ENCODE measurements at places on chromosomes 6 and 20.

DNA sequence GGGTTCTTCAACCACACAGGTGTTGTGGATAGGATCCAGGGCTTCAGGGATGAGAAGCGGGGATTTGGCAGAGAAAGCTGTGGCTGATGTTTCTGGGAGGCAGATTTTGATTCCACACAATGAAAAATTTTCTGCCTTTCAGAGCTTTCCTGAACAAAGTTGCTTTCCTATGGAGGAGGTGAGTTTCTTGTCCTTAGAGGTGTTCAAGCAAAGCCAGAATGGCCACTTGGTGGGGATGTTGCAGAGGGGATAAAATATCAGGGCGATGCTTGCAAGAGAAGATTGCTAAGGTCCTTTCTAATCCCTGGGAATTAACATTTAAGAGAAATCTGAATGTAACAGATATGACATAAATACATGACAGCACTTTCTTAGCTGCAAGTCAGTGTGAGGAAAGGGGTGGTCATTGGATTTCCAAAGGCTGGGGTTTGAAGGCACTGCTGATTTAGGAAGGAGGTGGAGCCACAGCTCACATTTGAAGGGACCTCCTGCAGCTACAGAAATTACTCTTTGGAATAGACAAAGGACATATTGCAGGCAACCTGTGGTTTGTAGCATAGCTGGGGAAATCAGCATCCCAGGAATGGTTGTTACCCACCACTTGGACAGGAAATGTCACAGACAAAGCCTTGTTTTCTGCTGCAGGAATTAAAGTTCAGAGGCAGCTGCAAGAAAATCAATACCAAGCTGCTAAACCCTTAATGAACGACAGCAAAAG lies 271.1 kb upstream of the CHD6 start:
- DNase-seq = no peak

DNA sequence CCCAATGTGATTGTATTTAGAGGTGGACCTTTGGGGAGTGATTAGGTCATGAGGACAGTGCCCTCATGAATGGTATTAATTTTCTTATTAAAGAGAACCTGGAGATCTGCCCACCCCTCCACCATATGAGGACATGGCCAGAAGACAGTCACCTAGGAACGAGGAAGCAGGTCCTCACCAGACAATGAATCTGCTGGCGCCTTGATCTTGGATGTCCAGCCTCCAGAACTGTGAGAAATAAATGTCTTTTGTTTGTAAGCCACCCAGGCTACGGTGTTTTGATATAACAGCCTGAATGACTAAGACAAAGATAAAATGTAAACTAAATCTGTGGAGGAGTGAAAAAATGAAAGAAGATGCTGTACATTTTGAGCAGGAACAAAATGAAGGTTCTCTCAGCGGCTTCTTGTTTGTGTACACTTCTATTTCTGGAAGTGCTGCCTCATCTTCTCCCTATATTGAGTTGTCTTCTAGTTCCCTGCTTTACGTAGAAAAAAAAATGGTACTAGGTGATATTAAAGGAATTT lies 1.5 kb upstream of the IPCEF1 start:
- no peak for DNase-seq

DNA sequence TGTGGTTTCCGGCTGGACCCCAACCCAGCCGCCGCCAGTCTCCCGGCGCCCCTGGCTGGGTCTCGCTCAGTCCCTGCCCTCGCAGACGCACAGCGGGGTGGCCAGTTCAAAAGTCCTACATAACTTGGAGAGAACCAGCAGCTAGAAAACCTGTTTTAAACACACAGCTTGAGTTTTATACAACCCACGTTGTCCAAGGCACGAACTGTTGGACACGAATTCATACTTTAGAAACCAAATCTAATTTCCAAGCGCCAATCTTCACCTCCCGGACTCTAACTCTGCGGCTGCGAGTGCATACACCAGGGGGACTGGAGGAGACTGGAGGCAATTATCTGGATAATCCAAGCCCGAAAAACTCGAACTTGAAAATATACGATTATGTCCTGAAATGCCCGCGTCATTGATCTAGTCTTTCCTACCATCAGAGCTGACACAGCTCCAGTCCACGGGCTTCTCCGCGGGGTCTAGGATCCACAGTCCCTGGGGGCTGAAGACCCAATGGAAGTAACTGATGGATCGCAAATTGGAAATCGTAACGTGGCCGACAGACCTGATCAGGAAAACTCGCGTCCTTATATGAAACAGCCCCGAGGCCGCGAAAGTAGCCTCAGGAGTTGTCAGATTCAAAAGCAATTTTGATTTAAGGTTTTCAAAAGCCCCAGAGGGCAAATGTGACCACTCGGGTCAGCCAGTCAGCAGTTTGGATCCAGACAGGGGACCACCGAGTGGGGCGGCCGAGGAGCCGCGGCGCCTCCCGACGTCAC lies 843 bp upstream of the HEY2 start:
- DNase-seq = peak; percentile 25

DNA sequence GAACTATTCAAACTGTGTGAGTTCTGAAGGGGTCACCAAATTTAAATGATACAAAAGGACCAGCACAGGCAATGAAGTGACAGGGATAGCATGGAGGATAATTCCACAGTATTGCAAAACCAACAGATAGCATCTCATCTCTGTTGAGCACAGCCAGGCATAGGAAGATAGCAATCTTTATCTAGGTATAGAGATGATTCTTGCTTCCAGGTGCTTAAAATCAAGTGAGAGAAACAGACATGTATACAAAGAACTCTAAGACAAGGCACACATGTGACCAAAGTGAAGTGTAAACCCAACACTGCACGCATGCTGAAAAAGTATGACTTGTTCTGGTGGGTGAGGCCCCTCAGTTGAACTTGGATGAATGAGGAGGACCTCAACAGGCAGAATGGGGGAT lies 48.4 kb upstream of the ARMC2 start:
- DNase-seq = no peak

GRCh38 chr6:145891565-145891964 lies 72.6 kb downstream of the SHPRH start:
- peak; percentile 13 for DNase-seq

- DNase-seq = no peak
These were observed 98.6 kb upstream of the PRDM1 start for GRCh38 chr6:105987516-105987915.

GRCh38 chr6:139131736-139132280 lies 3.1 kb upstream of the HECA start:
- peak; percentile 62 for DNase-seq

- no peak for DNase-seq
These were observed 9.0 kb upstream of the MICA start for GRCh38 chr6:31394381-31394780.

GRCh38 chr6:166582258-166582657 lies 4.2 kb downstream of the RAMACL start:
- no peak for DNase-seq

- DNase-seq = no peak
These were observed 54.5 kb downstream of the KIF16B start for GRCh38 chr20:16518784-16519084.

DNA sequence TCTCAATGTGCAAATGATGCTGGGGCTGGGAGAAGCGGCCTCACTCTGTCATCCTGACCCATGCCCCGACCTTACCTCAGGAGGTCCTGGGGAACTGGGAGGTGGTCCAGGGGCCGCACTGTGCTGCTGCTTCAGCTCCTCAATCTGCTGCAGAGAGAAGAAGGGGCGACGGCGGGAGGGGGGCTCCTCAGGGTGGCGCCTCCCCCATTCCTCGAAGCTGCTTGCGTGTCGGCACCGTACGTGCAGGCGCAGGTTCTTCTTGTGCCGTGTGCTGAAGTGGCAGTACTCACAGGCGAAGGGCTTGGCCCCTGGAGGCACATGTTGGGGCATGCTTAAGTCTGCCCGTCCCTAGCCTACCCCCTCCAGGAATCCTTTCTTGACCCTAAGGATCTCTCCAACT lies 12.9 kb downstream of the ZNF335 start:
- DNase-seq = no peak

GRCh38 chr6:24480705-24481104 lies 8.7 kb downstream of the GPLD1 start:
- DNase-seq = no peak

DNA sequence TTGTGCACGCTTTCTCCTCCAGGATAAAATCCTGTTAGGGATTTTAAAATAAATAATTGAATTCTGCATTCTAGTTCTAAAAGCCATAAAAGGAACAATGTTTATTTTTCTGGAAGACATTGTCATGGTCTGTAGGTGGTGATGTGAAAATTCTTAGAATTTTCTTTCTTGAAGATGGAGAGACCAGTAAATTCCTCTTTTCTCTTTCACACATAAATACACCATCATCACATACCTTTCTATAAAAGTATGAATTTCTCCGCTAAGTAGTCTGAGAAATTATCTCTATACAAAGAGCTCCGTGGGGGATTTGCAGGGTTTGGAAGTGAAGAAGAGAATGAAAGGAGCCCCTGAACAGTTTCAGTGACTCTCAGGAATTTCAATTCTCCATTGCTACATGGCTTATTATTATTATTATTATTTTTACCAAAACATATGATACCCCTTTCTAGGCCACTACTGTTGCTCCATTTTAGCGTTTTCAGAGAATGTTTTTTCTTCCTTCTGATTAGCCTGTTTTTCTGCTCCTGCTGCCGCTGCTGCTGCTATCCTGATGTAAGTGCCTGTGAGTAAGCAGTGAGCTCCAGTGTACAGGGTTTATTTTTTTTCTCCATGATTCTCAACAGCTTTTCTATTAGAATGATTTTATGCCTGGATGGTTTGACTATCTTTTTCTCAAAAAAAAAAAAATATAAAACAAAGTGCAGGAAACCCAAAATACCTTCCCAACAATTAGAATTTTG lies 145.8 kb downstream of the SAMD5 start:
- no peak for DNase-seq

GRCh38 chr6:155378724-155379123 lies 64.4 kb upstream of the TFB1M start:
- DNase-seq = no peak

DNA sequence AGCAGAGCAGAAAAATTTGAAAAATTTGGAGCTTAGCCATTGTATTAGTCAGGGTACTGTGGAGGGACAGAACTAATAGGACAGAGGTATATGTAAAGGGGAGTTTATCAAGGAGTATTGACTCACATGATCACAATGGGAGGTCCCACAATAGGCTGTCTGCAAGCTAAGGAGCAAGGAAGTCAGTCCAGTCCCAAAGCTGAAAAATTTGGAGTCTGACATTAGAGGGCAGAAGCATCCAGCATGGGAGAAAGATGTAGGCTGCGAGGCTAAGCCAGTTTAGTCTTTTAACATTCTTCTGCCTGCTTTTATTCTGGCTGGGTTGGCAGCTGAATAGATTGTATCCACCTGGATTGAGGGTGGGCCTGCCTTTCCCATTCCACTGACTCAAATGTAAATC lies 82.0 kb downstream of the SMPDL3A start:
- no peak for DNase-seq

DNA sequence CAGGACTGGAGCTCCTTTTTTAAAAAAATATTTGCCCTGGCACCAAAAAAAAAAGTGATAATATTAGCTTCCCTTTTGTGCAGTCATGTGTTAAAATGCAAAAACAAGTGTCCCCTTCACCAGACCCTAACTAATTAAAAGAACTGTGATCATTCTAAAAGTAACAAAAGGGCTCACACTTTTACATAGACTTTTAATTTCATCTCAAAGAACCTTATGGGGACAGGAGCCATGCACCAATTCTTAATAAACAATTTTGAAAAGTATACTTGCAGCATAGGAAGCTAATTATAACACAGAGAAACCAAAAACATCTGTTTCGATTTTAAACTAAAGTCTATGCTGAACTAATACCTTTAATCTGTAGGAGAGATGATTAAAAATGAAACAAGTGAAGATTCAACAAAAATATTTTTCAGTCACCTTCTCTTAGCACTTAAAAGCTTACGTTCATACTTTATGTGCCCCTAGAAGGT lies 17.3 kb downstream of the STX7 start:
- DNase-seq = no peak

DNA sequence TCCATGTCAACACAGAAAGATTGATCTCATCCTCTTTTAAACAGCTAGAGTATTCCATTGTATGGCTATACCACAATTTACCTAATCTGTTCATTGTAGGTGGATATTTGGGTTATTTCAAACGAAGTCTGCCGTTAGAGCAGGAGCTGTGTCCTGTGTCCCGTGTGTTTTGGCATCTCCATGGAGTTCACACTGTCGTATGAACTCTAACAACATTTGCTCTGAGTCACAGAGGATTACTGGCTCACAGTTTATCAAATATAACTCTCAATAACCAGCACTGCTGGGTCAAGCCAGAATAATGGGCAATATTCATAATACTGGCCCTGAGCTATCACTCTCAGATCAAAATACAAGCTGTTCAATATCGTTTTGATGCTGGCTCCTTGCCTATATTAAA lies 16.4 kb downstream of the TRAM2 start:
- DNase-seq = no peak

GRCh38 chr6:137821491-137821890 lies 45.6 kb upstream of the TNFAIP3 start:
- DNase-seq = no peak

DNA sequence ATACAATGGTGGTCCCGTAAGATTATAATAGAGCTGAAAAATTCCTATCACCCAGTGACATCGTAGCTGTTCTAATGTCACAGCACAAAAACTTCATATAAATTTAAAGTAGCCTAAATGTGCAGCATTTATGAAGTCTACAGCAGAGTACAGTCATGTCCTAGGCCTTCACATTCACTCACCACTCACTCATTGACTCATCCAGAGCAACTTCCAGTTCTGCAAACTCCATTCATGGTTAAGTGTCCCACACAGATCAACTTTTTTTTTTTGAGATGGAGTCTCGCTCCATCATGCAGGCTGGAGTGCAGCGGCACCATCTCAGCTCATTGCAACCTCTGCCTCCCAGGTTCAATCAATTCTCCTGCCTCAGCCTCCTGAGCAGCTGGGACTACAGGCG lies 20.9 kb upstream of the KCNG1 start:
- no peak for DNase-seq

GRCh38 chr20:1993986-1994385 lies at the start of gene PDYN:
PDYN (minus strand) TSS chr20:1994058; CDS start chr20:1983084, 10,974 bp downstream.
- DNase-seq = no peak

DNA sequence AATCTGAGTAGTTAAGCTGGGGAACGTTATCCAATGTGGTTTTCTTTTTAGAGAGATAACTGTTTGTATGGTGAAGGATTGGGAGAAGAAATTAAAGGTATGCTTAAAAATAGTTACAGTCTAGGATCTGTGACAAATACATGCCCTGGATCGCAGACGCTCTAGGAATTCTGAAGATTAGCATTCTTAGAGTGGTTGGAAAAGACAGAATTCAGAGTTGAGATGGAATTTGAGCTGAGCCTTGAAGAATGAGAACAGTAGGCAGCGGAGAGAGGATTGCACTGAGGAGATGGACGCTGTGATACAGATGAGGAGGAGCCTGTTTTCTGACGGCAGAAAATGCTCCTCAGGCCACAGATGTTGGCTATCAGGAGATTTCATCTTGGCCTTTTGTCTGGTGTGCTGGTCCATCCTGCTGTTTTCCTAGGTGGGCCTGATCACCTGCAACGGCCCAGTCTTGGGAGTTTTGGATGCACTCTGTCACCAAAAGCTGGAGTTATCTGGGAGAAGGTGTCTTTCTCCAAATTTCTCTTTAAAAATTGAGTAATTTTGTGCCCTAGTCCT lies 48.3 kb upstream of the KIF25 start:
- DNase-seq = no peak

GRCh38 chr6:36533321-36533720 lies 14.0 kb downstream of the STK38 start:
- no peak for DNase-seq

All from suppressor macrophage treated with lipopolysaccharide for 4 hours (primary cell).